ENCODE measurements at places on chromosomes 13 and 19.

- no peak for DNase-seq
Observed at GRCh38 chr13:46899801-46900200, 2.9 kb upstream of the HTR2A start.

GRCh38 chr19:34600366-34600765 lies 76.6 kb downstream of the SCGB2B2 start:
- no peak for DNase-seq

GRCh38 chr13:48478391-48478790 lies 54.5 kb downstream of the RCBTB2 start:
- no peak for DNase-seq

DNA sequence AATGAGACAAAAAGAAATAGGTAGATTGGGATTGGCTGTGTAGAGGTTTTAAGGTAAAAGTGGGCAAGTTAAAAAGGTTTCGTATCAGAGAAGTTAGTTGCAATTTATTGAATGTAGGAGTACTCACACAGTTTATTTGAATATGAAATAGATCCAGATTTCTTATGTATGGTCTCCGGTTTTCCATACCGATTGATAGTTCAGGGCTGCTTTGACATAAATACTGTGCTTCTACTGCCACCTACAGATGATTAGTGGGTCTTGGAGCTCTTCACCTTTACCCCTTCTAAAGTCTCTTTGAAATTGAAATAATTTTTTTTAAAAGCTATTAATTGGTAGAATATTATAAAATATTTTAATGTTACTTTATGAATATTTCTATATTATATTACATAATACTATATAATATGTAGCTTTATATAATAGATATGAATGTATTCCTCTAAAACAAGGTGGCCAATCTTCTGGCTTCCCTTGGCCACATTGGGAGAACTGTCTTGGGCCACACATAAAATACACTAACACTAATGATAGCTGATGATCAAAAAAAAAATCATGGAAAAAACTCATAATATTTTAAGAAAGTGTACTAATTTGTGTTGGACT lies 7.7 kb upstream of the GPR18 start:
- DNase-seq, result no peak

GRCh38 chr19:6272411-6272791 lies 7.4 kb downstream of the MLLT1 start:
- DNase-seq, result no peak

- DNase-seq, result no peak
Observed at GRCh38 chr19:20513189-20513904, 52.2 kb downstream of the ZNF737 start.

DNA sequence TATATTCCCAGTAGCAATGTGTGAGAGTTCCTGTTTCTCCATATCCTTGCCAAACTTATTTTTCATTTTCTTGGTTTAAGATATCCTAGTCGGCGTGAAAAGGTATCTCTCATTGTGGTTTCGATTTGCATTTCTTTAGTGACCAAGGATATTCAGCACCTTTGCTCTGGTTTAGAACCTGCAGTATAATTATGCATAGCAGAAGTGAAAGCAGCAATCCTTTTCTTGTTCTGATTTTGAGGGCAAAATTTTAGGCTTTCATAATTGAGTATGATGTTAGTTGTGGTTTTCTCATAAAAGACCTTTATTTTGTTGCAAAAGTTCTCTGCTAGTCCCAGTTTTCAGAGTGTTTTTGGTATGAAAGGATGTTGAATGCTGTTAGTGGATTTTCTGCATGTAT lies 491.0 kb downstream of the FGF9 start:
- no peak for DNase-seq

DNA sequence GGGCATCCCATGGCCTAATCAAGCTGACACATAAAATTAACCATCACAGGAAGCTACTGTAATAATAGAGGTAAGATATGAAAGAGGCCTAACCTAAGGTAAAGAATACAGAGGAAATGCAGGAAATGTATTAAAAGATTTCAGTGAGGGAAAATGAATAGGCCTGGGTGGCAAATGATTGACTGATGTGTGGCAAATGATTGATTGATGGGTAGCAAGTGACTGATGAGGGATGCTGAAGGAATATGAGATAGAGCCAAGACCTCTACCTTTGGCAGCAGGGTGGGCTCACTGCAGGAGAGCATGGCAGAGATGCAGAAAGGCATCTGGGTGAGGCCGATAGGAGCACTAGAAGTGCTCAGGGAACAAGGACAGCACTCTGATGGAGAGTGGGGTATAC lies 172.9 kb downstream of the KCTD12 start:
- DNase-seq, result no peak

GRCh38 chr19:29675650-29676186 lies 10.5 kb downstream of the PLEKHF1 start:
- DNase-seq, result no peak

- no peak for DNase-seq
Observed at GRCh38 chr13:72805676-72806346, 23.9 kb downstream of the PIBF1 start.

DNA sequence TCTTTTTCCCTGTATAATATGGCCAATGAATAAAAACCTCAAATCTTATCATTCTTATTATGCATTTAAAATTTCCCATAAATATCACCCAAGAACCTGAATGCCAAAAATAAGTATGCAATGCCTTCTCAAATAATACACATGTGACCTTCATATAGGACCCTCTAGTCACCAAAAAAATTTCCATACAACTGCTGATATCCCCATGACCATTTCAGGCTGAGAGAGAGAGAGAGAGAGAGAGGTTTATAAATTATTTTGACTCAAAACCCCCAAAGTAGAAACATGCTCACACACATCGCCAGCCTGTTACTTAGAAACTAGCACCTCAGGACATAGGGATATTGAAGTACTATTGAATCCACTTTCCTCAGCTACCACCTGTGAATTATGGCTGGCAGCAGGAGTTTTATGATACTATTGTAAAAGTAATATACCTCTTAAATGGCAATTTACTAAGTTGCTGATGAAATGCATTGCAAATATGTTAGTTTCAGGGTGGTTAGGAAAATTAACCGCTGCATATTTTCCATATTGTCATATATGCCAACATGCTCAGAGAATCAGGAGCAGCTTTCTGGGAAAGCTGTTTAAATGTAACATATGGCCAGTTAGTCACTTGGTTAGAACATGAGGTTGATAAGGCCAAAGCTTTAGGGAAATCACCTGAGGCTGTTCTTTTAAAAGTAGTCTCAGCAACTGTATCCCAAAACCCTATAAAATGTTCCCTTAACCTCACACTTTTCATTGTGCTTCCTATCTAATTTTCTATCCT lies 230.8 kb downstream of the DCT start:
- no peak for DNase-seq

DNA sequence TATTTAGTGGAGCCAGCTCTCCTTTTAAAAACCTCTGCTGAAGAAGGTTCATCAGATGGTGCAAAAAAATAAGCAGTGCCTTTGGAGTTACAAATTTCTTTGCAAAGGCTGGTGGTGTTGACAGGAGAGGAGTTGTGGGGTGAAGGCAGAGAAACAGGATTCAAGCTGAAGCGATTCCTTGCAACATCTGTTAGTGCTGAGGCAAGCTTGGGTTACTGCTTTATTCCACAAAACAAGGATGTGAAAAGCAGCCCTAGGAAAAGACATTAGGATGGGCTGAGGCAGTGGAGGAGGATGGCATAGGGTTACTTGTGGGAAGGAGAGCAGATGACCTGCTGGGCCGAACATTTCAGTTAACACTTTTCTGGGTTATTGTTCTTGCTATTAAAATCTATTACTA lies 390.7 kb downstream of the DLEU7 start:
- DNase-seq, result no peak

GRCh38 chr19:18274219-18274780 lies at the start of gene IQCN:
Gene IQCN, minus strand, starts transcription at chr19:18274452. Its CDS starts 4,974 bp downstream, at chr19:18269478.
- no peak for DNase-seq

DNA sequence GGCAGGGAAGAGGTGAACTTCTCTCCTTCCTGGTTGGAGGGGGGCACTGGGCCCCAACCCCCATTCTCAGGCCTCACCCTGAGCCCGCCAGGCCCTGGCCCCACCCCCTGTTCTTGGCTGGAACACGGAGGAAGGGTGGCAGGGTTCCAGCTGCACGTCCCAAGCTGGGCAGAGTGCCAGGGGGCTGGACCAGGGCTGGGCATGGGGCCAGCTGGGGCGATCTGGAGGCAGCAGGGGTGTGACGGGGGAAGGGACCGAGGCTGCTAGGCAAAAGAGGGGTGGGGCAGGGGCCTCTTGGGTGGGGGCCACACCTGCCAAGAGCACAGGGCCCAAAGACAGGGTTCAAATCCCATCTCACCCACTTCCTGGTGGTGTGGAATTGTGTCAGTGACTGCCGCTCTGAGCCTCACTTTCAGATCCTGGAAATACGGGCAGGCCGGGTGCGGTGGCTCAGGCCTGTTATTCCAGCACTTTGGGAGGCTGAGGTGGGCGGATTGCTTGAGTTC lies 2.2 kb downstream of the HIF3A start:
- no peak for DNase-seq

DNA sequence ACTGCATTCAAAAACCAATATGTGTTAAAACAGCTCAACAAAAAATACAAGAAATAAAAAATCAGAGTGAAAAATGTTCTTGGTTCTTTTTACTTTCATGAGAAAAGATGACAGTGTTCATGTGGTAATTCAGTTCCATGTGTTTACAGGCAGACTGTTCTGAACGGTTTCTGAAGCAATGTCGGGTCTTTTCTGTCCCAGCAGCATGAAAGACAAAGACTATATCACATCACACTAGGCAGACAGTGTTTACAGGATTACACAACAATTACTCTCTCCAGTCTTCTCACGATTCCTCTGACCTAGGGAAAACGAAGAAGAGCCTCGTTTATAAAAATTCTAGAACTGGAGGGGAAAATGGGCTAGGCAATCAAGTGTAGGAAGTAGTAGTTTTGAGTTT lies 83.4 kb downstream of the UBL3 start:
- DNase-seq, result no peak

- DNase-seq, result no peak
Observed at GRCh38 chr13:40052954-40053353, 397.5 kb downstream of the COG6 start.

DNA sequence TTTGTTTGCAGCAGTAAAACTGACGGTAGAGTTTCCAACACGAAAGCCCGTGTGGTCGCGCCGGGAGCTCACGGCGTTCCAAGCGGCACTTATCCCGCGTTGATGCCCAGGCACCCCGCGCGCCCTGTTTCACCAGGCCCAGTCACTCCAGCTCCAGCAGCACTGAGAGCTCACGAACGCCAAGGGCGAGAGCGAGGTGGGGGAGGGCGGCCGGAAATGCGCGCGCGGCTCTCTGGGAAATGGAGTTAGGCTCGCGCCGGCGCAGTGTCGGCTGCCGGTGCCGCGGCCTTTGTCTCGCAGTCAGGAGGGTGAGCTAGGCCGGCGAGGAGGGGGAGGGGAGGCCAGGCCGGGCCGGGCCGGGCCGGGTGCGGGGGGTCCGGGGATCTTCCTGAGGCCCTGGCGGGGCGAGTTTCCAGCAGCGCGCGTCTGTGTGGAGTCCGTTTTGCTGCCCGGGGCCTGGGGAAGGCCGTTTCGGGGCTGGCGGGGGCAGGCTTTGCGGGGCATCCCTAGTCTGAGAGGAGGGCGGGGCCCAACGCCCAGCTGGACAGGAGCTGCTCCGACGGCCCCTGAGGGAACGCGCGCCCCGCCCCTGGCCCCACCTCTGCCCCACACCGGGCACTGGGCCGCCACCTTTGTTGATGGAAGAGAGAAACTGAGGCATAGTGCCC lies at the start of gene ZNF135:
Gene ZNF135, plus strand, starts transcription at position 280 of the 668 bp plus-strand sequence. CDS start 721 bp downstream, outside the sequence.
- DNase-seq, result peak; percentile 26

DNA sequence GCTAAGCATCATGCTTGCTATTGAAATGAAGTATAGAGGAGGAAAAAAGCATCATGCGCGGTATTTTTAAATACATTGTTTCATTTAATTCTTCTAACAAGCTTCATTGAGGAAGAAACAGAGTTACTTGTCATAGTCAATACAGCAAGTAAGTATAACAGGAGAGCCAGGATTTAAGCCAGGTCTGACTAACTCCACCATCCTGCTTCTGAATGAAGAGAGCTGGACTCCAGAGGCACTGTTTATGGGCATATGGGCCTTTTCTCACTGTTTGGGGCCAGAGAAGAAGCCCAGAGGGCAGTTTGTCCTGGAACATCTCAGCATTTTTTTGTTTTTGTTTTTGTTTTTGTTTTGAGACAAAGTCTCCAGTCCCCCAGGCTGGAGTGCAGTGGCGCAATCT lies 7.9 kb downstream of the SAMD4B start:
- DNase-seq, result no peak

DNA sequence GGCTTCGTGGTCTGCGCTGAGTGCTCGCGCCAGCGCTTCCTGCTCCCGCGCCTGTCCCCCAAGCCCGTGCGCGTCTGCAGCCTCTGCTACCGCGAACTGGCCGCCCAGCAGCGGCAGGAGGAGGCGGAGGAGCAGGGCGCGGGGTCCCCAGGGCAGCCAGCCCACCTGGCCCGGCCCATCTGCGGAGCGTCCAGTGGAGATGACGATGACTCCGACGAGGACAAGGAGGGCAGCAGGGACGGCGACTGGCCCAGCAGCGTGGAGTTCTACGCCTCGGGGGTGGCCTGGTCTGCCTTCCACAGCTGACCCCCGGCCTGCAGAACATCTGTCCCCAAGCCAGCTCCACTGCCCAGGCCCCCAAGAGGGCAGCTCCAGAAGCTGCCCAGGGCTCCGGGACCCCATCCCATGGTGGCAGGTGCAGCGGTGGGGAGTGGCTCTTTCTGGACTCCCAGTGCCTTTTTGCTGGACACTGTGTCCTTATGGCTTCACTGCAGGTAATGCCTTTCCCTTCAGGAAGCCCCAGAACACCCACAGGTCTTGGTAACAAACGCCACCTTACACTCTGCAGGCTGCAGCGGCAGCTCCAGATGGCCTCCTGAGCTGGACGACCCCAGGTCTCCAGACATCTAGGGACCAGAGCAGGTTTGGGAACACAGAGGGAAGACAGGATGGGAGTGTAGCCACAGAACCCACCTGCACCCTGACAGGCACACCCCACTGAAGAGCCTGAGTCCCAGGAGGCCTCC lies 9.3 kb downstream of the PLEKHF1 start:
- no peak for DNase-seq

- DNase-seq, result no peak
Observed at GRCh38 chr13:92177966-92178365, 779.5 kb downstream of the GPC5 start.

DNA sequence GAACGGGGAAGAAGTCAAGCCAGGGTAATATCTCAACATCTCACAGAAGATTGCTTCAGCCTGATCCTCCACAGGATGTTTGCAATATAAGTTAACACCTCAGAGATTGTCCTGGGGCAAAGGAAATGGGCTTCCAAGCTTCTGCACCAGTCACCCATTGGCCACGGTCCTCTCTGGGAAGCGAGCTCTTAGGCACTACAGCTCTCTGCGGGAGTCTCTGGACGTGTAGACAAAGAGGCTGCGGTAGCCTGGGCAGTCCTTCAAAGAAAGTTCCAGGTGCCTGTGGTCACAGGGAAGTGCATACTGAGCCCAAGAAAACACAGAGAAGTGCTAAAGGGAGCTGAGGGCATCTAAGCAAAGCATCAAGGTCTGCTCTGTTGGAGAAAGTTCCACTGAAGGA lies 805.7 kb downstream of the DIAPH3 start:
- no peak for DNase-seq

- no peak for DNase-seq
Observed at GRCh38 chr13:114063545-114064449, 68.6 kb downstream of the RASA3 start.

DNA sequence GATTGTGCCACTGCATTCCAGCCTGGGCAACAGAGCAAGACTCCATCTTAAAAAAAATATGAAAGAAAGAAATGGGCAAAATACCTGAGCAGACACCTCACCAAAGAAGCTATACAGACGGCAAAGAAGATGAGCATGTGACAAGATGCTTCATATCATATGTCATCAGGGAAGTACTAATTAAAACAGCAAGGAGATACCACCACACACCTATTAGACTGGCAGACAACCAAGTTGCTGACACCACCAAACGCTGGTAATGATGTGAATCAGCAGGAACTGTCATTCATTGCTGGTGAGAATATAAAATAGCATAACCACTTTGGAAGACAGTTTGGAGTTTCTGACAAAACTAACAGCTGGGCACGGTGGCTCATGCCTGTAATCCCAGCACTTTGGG lies 11.5 kb upstream of the TFDP1 start:
- DNase-seq, result no peak
